ENCODE measurements at places on chromosomes 7 and 10.

GRCh38 chr7:80129785-80130184, 4.8 kb upstream of the GNAI1 start:
- DNase-seq = no peak

- no peak for DNase-seq
These were observed 675 bp upstream of the FRAT2 start for GRCh38 chr10:97335188-97335619.

- no peak for DNase-seq
These were observed 30.3 kb downstream of the ARL5B start for GRCh38 chr10:18689498-18689897.

DNA sequence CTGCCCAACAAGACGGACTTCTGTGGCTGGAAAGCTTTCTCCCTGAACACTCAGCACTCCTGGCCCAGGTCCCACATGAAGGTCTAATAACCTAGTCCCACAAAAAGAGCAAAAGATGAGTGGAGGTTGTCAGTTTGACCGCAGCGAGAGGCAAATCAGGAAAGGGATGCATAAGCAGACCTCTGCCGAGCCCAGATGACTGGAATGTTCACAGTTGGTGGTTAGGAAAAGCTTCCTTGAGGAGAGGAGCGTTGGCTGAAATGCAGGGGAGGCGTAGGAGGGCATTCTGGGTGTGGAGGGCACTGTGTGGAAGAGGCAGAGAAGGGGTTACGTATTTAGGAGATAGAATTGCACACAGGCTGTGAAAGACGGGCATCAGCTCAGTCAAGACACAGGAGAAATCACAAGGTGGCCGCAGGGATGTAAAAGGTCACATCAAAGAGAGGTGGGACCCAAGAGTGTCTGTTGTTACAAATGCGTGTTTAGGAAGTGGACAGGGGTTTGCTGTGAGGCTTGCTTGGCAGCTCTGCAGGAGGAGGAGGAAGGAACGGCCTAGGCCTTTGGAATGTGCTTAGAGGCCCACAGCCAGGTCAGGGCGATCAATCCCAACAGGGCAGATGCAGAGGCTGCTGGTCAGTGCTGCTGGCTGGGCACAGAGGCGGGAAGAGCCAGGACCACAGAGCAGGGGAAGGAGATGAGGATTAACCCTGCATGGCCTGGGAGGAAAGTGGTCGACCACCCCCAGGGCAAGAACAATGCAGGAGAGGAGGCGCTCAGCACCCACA, 133.5 kb downstream of the VIPR2 start:
- DNase-seq = no peak

DNA sequence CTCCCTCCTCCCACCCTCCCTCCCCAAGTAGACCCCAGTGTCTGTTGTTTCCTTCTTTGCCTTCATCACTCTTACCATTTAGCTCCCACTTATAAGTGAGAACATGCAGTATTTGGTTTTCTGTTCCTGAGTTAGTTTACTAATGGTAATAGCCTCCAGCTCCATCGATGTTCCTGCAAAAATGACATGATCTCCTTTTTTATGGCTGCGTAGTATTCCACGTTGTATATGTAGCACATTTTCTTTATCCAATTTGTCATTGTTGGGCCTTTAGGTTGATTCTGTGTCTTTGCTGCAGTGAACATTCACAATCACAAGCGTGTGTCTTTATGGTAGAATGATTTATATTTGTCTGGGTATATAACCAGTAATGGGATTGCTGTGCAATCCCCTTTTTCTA, 51.8 kb upstream of the ARHGAP12 start:
- DNase-seq = no peak

- no peak for DNase-seq
These were observed 112.6 kb downstream of the SH3PXD2A start for GRCh38 chr10:103742824-103743223.

DNA sequence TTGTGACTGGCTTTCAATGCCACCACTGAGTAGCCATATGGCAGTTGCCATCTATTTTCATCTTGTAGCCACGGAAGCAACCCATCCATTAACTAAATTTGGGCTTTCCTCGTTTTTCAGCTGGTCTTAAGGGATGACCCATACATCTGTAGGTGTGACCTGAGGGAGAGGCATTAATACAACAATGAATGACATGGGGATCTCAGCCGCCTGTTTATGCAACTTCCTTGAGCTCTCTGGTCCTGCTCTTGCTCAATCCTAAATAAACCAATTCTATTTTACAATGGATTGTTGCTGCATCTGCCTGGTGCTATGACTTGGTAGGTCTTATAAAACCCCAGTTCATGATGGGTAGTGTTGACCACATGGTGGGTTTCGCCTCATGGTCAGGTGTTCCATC, 21.9 kb upstream of the ADAM22 start:
- DNase-seq = no peak

- no peak for DNase-seq
These were observed 321.8 kb downstream of the PLXNA4 start for GRCh38 chr7:132254455-132254854.

GRCh38 chr10:8338177-8338766, 283.8 kb downstream of the GATA3 start:
- DNase-seq = no peak

GRCh38 chr7:131194070-131194865, 133.4 kb upstream of the MKLN1 start:
- DNase-seq = no peak

- no peak for DNase-seq
These were observed 28.7 kb upstream of the SLC29A3 start for GRCh38 chr10:71290331-71290730.

GRCh38 chr7:34143402-34143801, 238.1 kb downstream of the BMPER start:
- no peak for DNase-seq

GRCh38 chr10:120514035-120514620, 57.1 kb downstream of the PLPP4 start:
- DNase-seq = no peak

DNA sequence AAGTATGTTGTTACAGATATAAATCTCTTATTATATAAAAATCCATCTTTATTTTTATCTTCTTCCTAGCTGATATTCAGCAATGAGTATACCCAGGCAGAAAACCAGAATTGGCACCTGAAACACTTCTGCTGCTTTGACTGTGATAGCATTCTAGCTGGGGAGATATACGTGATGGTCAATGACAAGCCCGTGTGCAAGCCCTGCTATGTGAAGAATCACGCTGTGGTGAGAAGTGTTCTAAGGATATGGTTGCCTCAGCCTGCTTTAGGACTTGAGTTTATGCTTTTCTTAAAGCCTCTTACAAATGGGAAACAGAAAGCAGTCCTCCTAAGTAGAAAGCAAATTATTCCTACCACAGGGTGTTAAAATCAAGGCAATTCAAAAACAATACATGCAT, 41.9 kb downstream of the TES start:
- DNase-seq = no peak

DNA sequence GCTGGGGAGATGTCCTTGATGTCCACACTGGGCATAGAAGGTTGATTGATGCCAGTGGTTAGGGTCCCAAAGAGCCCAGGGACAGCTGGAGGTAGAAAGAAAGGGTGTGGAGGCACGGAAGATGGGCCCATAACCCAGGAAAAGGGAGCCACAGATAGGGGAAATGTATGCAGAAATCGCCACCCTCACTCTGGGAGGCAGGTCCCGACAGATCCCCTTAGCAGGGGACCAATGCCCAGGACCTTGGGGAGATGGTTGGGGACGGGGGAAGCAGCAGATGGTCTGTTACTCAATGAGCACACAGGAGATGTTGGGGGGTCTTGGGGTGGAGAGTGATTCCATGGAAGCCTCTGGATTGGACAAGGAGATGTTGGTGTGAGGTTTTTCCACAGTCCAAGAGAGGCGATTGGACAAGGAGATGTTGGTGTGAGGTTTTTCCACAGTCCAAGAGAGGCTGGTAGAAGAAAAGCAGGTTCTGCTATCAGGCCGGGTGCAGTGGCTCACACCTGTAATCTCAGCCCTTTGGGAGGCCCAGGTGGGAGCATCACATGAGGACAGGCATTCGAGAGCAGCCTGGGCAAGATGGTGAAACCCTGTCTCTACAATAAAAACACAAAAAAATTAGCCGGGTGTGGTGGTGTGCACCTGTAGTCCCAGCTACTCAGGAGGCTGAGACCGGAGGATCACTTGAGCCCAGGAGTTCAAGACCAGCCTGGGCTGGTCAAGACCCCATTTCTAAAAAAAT, 7.0 kb upstream of the PPP1R35 start:
- no peak for DNase-seq

DNA sequence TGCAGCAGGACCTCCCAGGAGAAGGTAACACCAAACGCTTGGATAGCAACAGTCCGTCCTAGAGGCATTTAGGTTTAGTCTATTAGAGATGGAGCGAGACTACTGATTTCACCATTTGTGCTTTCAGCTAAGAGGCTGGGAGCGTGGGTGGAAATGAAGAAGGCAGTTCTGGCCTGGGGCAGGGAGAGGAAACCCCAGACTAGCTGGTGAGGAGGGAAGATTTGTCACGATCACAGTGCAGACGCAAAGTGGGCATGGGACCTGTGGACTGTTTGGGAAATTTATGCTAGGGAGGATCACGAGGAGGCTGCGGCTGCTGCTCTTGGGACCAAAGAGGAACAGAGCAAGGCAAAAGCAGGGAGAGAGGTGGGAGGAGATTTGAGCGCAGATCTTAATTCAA, 130.4 kb upstream of the AOAH start:
- no peak for DNase-seq

GRCh38 chr7:103063895-103064294, 10.7 kb downstream of the FBXL13 start:
- DNase-seq = no peak

GRCh38 chr7:131027287-131027773, 293.3 kb upstream of the KLF14 start:
- DNase-seq = peak; percentile 52

GRCh38 chr10:102675011-102675665, 30.9 kb downstream of the TRIM8 start:
- no peak for DNase-seq

- DNase-seq = no peak
These were observed 65.0 kb upstream of the EN2 start for GRCh38 chr7:155392726-155393570.

DNA sequence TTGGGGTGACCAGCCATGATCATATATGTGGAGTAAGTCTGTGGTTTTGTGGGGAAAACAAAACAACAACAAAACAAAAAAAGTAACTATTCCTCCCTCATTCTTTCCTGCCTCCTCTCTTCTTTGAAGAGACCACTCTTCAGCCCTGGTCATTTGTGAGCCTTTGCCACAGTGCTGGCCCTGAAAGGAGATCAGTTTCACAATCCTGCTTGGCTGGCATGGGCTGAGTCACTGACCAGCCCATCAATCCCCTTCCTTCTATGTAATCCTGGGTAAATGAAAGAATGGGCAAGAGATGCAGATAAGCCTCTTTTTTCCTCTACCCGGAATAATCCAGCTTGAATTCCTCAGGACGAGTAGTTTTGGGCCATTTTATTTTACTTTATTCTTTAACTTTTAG, 13.6 kb downstream of the CSTF2T start:
- DNase-seq = no peak

Measured in CD4-positive, alpha-beta T cell treated with Interleukin-4 for 1 hour (primary cell).